Activated CD4-positive, alpha-beta T cell treated with anti-CD3 and anti-CD28 coated beads, Interleukin-2, amount 50 U/mL, for 24 hours (primary cell): ENCODE measurements at places on chromosomes 3 and 15.

DNA sequence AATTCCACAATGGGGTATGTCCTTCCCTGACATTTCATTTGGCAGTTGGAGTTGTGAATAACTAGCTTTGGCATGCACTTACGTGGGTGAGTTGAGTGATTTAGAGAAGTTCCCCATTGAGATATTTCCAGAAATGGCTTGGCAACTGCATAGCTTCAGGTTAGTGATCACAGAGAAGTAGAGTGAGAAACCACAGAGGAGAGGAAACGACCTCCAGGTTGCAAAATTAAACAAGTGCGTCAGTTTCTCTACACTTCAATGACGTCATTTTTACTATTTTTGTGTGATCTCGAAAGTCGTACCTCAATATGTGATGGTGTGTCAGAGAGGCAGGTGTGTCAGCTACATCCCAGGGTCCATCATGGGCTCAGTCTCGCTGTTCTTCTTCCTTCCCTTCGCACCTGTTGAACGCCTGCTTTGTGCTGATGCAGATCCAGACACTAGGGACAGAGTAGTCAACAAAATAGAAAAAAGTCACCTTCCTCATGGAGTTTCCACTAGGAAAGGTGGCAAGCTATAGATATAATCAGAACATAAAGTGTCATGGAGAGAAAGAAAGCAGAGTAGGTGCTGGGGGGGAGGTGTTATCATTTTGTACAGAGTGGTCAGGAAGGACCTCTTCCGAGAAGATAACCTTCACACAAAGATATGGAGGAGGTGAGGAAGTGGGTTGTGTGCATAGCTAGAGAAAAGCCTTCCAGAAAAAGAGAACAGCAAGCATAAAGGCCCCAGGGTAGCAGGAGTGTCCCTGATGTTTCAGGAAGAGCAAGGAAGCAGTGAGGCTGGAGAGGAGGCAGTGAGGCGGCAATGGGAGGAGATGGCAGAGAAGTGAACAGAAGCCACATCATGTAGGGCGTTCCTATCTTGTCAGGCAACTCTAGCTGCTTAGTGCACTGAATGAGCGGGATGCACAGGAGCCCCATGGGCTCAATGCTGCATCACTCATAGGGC is 75.6 kb downstream of the MCTP2 start:
- no peak for DNase-seq

GRCh38 chr3:14274612-14274936 is 96.0 kb downstream of the LSM3 start:
- no peak for DNase-seq

DNA sequence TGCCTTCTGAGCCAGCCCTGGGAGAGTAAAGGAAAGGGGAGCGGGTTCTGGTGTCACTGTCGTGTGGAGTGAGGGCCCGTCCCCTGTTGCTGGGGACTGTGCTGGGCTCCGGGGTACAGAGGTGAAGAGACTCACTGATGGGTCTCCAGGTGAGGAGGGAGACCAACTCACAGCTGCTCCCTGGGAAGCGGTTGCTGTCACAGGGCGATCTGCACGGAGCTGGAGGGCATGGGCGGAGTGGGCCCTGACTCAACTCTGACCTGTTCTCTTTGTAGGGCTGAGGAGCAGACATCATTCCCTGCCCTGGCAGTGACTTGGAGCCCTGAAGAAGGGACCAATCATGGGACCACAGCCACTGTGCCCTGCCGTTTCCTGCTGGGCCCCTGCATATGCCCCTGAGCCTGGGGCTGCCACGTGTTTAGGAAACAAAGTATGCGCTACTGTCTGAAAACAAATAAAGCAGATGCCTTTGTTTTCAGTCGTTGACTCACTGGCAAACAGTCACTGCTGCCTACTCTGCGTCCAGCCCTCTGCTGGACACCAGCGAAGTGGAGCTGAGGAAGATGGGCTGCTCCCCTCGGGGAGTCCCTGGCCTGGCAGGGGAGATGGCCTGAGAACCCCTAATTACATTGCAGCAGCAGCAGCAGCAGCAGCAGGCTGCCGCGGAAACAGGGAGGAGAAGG is 22.9 kb upstream of the PLXNA1 start:
- no peak for DNase-seq

DNA sequence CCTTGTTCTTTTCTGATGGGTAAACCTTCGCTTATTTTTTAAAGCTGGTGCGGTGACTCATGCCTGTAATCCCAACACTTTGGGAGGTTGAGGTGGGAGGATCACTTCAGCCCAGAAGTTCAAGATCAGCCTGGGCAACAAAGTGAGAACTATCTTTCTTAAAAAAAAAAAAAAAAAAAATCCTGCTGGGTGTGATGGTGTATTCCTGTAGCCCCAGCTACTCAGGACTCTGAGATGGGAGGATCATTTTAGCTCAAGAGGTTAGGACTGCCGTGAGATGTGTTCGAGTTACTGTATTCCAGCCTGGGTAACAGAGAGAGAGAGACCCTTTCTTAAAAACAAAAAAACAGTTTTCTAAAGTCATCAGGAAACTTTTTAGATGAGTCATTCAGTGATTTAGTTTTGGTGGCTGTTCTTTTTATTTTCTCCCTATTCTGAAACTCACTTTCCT is 37.7 kb downstream of the SLMAP start:
- DNase-seq: no peak

DNA sequence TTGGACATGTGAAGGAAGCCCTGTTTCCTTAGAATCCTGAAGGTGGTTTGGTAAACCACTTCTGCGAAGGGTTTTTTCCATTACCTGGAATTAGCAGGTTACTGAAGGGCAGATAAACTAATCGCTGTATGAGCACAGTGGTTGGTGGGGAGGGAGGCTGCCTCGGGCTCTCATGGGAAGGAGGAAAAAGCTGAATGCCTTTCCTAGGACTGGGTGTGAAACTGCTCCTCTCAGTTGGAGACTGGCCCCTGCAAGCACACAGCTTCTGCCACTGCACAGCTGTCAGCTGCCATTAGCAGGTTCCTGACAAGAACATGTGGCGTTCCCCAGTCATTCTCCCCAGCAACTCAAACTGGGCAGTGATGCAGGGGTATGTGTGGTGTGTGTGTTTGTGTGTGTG is 376.3 kb downstream of the GAP43 start:
- DNase-seq: no peak

DNA sequence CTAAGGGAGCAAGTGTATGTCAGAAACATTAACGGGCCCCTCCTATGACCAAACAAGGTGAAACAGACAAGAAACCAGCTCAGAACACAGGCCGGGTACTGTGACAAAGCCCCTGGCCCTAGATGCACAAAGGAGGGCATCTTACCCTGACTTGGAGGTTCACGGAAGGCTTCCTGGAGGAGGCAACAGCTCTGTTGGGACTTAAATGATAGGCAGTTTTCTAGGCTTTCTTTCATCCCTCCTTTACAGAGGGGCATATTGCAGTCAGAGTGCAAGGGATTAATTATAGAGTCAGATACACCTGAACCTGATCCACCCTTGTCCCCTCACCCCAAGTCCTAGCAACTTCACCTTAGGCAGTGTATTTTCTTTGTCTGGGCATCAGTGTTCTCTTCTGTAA is 8.4 kb downstream of the EPHB3 start:
- DNase-seq: no peak

- DNase-seq: peak; percentile 4
Observed at GRCh38 chr3:138434276-138434874, at the start of gene ESYT3. TSS of gene ESYT3 (plus strand) at chr3:138434616. CDS start at chr3:138434799, 183 bp downstream.

- DNase-seq: no peak
Observed at GRCh38 chr3:171806200-171807128, 3.8 kb downstream of the PLD1 start.

DNA sequence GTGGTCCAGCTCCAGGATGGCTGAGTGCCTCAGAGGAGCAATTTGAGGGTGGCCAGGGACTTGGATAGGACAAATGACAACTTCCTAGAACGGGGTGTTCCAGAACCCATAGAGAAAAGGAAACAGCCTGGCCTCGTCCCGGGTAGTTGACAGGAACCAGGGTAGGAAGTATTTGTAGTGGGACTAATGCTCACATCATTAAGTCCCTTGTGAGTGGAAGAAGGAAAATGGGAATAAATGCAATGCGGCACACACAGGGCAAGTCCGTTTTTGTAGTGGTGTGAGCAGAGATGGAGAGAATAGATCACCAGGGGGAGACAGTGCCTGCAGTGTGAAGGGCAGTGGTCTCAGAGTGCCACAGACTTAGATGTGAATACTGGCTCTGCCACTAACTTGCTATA is 19.6 kb downstream of the TIMP4 start:
- no peak for DNase-seq

DNA sequence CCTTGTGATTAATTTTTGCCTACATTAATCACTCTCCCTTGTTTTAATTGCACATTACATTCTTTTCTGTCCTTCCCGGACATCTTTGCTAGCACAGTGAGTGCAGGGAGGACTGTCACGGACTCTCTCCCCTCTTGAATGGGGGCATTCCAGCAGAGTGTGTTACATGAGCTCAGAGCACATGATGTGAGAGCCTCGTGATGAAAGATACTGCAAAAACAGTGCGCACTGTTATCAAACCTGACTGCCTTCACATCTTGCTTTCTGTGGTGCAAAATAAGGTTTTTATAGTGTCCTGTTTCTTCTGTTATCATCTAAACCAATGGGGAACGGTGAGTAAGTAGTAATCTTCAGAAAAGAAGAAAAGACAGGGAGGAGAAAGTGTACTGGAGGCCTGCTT is 167.5 kb downstream of the PGPEP1L start:
- no peak for DNase-seq

- DNase-seq: no peak
Observed at GRCh38 chr3:61158667-61159066, 92.6 kb downstream of the FHIT start.

GRCh38 chr15:92020207-92020606 is 166.7 kb downstream of the SLCO3A1 start:
- no peak for DNase-seq

GRCh38 chr15:61857169-61857829 is 202.9 kb downstream of the VPS13C start:
- DNase-seq: no peak

DNA sequence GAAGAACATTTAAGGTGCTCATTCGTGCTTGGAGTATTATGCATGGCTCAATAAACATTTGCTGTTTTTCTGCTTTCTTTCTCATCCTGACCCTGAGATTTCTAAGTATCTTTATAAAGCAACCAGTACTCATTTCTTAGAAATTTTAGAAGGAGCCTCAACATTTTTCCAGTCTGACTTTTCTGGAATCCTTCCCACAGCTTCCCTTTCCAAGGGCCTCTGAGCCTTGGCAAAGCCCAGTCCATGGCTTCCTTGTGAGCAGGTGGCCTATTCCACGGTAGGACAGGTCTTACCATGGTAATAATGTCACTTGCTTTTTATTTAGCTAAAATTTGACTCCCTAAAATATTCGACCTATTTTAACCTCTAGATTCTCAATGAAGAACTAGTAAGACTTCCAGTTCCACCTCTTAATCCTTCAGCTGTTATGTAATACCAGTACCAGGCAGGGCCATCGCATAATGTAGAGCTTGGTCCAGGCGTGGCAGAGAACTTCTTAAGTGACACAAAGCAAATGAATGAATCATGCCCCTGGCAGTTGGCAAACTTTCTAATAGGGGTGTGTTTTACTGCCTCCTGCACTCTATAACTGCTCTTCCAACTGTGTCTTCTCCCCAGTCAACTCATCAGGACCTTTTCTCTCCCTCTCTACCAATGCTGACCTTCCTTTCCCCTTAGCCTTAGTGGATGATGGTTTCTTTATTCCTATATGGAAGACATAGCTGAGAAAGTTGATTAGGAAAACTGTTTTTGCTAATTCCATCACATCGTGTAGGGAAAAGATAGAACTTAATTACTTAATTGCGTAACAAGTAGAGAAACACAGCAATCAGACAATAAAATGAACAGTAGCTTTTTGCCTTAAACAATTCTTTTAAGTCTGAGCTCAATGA is 894 bp upstream of the TM4SF4 start:
- no peak for DNase-seq

- no peak for DNase-seq
Observed at GRCh38 chr3:20186600-20187004, 596 bp upstream of the SGO1 start.

- DNase-seq: no peak
Observed at GRCh38 chr3:124779116-124779515, 48.9 kb downstream of the UMPS start.

DNA sequence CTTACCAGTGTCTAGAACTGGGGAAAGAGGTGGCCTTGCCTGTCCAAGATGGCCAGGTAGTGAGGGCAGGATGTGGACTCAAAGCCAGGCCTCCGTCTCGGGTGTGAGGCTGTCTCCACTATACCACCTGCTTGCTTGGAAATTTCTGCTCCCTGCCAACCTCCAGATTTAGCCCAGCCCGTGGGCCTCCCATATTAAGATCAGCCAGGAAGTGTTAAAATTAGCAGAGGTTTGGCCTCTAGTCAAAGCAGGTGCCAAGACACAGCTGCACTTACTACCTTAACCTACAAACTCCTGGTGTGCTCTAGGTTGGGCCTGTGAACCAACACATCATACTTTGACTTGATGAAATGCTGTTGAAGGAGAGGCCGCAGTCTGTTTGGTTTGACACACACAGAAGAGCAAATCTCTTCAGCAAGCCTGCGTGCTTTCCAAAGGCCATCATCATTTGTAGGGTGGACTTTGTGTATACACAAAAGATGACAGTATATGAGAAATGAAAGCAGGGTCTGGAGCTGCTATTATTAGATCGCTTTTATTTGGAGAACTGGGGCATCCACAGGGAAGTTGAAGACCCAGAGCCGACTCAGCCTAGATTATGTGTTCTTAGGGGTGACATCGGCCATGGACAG is 206.5 kb downstream of the XXYLT1 start:
- DNase-seq: no peak

- no peak for DNase-seq
Observed at GRCh38 chr3:161905520-161906132, 409.0 kb downstream of the OTOL1 start.

GRCh38 chr3:12544652-12545472 is 437 bp downstream of the MKRN2OS start:
- DNase-seq: no peak

DNA sequence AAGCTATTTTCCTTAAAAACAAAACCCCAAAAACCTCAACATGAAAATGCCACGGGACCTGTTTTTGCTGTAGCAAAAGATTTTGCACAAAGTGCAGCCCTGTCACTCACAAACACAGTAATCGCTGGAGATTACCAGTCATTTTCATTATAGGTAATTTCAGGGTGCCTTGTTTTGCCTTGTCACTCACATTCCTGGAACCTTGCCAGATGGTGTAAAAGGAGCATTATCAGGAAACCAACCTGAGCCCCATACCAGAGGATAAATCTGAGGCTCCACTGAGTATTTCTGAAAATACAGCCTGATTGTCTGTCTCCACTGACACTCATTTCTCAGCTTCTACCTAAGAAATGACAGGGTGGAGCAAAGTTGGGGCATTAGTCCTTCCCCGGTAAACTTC is 791.3 kb upstream of the LMCD1 start:
- DNase-seq: no peak

GRCh38 chr3:13874891-13875290 is 5.0 kb downstream of the WNT7A start:
- DNase-seq: no peak

- no peak for DNase-seq
Observed at GRCh38 chr3:88032245-88032644, 26.6 kb downstream of the CGGBP1 start.

- DNase-seq: no peak
Observed at GRCh38 chr15:23646165-23647000, 1.3 kb downstream of the MAGEL2 start.
